ENCODE measurements at places on chromosomes 1 and 21.
A peak's percentile ranks its signal among the peaks of the same experiment; 100 is the strongest.

DNA sequence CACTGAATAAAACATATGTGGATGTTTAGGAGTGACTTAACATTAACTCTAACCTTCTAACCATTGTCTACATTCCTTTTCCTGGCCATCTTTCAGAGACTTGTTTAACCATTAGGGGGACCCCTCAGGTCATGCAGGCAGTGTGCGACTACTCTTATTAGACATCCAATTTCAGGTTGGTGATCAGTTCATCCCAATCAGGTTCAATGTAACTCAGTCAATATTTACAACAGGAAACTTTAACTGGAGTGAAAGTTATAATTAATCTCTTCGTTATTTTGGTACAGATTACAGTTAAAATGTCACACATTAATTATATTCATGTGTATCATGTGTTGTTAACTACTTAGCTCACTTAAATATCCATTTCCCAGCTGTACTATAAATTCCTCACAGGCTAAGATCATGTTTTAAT lies 68.8 kb upstream of the RGS1 start:
- no peak for DNase-seq

- no peak for DNase-seq
Measured at GRCh38 chr1:242225767-242226573, 227.1 kb upstream of the MAP1LC3C start.

GRCh38 chr1:24094554-24094953 lies 17.4 kb downstream of the MYOM3 start:
- no peak for DNase-seq

- DNase-seq = no peak
Measured at GRCh38 chr1:166895766-166896165, 19.7 kb upstream of the TADA1 start.

GRCh38 chr1:39385067-39385988 lies 106.1 kb upstream of the BMP8A start:
- no peak for DNase-seq

GRCh38 chr1:65509912-65510680 lies 89.6 kb downstream of the LEPR start:
- DNase-seq = no peak

DNA sequence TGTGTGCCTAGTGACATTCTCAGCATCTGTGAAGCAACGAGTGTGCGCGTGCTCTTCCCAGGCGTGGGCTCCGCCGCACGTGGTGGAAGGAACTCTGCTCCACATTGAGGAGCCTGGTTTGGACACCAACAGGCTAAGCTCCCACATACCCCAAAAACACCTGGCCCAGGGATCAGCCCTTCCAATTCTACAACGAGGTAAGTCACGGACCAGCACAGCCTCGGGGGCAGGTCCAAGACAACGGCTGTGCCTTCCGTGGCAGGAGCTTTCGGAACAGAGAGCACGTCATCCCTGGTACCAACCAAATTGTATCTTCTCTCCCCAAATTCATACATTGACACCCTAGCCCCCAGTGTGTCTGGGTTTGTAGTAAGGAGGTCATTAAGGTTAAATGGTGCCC lies 27.2 kb upstream of the PDE9A start:
- no peak for DNase-seq

DNA sequence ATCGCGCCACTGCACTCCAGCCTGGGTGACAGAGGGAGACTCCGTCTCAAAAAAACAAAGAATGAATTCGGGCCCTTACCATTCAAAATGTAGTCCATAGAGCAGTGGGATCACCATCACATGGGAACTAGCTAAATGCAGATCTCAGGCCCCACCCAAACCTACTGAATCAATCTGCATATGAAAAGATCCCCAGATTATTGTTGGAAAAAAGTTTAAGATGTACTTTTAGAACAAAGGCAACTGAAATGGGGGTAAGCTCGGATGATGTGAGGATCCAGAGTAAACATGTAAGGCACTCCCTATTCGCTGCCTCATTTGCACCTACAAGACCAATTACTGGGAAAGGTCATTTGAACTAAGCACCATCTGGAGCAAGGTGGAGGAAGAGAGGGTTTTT lies 803 bp upstream of the FLAD1 start:
- no peak for DNase-seq

- DNase-seq = no peak
Measured at GRCh38 chr1:42431514-42431913, 24.3 kb downstream of the ZMYND12 start.

DNA sequence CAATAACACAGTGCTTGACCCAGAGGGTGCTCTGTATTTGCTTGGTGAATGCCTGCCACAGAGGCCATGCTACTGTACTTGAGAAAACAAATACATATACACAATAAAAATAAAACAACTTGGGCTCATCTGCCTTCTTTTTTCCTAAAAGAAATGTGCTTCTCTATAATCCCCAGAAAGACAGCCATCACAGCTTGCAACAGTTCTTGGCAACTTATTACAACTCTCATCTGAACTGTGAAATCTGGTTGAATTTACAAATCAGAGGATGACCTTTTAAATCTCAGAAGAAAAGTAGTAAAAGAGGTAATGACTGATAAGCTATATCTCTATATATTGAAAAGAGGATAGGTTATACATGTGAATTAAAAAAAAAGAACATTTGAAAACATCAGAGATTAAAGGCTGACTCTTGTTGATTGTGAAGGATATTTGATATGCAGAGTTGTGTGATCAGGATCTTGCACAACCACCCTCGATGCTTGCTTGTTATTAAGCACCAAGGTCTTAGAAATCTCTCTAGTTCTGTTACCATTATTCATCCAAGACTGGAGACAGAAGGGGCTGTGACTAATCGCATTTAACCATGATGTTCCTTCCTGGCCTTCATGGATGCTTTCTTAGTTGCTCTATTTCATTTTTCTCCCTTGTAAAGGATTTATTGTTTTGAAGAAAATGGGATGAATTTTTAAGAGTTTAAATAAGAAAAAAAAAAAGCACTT lies 213.4 kb downstream of the APP start:
- DNase-seq = no peak

DNA sequence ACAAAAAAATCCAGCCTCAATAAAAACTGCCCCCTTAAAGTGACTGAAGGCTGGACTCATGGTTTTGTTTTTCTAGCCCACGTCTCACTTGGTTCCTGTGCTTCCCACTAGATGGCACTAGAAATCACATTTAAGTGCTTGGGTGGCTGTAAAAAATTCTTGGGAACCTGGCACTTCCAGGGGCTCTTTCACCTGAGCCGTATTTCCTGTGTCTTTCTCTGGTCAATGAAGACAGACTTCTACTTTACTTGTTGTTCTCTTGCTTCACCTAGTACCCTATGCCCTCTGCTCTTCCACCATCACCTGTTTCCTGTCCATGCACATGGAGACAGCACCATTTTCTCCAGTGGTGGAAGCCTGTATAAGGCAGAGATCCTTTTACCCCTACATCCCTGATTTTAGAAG lies 20.0 kb downstream of the METTL13 start:
- peak; percentile 56 for DNase-seq

DNA sequence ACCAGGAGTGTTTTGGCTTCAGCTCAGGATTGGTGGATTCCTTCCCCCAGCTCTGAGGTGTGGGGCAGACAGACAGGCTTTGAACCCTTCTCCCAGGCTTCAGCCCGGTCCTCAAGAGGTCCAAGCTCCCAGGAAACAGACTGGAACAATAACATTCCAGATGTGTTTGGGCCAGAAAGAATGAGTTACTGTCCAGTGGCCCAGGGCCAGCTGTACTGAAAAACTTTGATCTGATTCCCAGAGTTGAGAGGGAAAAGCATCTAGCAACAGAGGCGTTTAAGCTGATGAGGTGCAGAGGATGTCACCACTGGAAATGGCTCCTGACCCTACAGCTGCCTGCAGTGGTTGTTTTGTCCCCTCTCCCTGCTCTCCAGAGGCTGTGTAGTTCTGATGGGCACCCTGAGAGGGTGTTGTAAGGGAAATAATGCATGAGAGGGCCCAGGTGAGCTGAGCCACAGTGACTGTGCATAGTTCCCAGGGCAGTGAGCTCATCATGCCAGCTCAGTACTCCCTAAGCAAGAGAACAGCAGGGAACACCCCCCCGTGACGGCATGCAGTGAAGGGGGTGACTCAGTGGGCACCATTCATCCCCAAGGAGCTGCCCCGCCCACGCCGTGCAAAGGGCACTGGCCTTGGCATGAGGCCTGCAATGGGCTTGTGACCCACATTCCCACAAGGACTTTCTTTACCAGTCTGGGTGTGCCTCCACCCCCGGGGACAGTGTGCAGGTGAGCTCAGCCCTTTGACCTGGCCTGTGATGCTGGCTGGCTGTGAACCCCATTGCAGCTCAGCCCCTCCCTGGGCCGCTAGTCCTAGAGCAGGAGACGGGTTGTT lies 13.8 kb upstream of the SFN start:
- DNase-seq = peak; percentile 83

GRCh38 chr21:45124596-45124995 lies 50.2 kb downstream of the ADARB1 start:
- no peak for DNase-seq

DNA sequence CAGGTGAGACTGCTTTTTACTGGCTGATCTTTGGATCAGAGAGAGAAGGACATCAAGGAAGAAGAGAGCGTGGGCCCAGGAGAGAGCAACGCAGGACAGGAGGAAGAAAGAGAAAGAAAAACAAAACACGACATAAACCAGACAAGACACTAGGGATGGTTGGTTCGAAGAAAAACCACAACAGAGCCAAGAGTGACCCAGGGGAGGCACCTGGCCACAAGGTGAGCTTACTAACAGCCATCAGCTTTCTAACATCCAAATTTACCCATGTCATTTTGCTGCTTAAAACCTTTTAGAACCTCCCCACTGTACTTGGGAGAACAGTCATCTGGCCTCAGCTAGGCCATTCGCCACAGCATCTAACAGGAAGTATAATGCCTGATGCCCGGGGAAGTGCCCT lies 57.8 kb downstream of the ARHGEF11 start:
- DNase-seq = no peak

GRCh38 chr21:41802198-41802584 lies 35.3 kb upstream of the RIPK4 start:
- DNase-seq = no peak

- no peak for DNase-seq
Measured at GRCh38 chr1:82162486-82163420, 362.0 kb downstream of the ADGRL2 start.

DNA sequence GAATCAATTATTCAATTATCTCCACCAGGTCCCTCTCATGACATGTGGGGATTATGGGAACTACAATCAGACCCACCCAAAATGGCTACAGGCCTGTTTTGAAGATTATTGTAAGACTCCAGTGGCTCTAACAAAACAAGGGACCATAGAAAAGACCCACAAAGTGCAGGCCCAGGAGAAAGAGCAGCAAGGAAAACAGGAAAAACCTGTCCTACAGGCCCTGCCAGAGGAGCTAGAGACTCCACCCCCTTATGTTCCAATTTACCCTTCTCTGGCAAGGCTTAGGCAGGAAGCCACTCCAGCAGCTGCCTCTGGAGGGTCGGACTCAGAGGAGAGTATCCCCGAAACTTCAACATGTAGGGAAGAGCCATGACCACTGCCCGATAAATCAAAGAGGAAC lies 96.5 kb downstream of the LIPI start:
- no peak for DNase-seq

- DNase-seq = no peak
Measured at GRCh38 chr1:67571406-67571805, 113.6 kb upstream of the GADD45A start.

DNA sequence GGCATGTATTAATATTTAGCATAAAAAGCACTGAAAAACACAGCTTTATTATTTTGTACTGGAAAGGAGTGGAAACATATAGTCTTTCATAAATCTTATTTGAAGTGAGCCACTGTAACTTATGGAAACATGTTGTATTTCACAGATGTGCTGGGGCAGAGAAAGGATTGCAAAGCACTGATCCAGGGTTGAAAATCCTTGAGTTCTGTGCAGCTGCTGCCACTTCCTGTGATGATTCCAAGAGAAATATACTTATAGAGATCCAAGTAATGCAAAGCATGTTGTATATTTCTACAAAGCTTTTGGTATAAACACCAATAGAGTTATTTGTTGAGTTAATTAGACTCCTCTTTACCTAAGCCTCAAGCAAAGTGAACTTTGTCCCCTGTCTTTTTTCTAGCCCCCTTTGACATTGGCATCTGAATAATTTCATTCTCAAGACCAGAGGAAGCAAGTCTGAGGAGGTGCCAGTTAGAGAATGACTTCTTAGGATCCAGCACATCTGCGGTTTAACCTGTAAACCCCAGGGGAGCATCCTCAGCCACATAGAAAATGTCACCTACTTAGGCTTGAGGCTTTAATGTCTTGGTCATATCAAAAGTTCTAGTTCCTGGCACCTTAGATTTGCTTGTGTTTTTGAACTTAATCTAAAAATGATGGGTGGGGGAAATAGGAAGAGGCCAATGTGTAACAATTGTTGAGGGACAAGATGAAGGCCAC lies 173.3 kb downstream of the FASLG start:
- DNase-seq = no peak

- no peak for DNase-seq
Measured at GRCh38 chr1:119516680-119517079, 9.7 kb downstream of the HSD3B1 start.

GRCh38 chr1:221840511-221841243 lies 98.8 kb upstream of the DUSP10 start:
- DNase-seq = no peak

DNA sequence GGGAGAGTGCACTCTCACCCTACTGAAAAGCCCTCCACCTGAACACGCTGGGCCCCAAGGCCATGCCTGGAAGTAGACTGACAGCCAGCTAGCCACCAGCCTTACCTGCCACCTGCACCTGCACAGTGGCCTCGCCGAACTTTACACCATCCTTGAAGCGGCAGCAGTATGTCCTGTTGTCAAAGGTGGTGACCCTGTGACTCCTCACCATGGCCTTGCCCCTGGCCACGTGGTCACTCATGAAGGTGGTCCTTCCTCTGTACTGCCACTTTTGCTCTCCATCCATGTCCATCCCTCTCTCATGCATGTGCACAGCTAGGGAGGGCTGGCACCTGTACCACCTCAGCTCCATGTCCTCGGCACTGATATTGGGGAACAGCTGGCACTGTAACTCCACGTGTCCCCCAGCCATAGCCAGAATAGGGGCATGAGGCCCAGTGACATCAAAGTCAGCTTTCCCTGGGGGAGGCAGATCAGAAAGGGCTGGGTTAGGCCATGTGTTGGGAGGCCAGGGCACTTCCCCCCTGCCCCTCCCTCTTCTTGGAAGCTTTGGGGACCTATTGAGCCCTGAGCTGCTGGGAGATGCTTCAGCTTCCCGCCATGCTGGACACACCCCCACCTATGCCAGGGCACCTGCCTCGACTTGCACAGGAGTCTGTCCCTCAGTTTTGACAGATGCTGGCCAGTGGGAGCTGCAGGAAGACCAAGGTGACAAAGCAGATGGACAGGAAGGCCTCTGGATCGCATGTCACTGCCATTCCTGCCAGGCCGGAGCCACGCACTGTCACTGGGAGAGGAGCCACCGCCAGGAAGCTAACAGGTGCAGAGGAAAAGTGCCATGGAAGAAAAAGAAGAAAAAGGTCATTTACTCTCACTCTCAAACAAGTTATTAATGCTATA lies 24.6 kb downstream of the RNF187 start:
- DNase-seq = no peak

GRCh38 chr1:112794654-112795239 lies 79.6 kb upstream of the PPM1J start:
- DNase-seq = no peak

GRCh38 chr1:39922251-39922688 lies 20.6 kb upstream of the MYCL start:
- no peak for DNase-seq

Data from urothelium cell line (cell line).